ENCODE measurements at places on chromosomes 11 and 22. TPM values are rescaled to one million over a fixed set of nuclear protein-coding genes. Genes with fewer than 3 reads are reported as not detected.

DNA sequence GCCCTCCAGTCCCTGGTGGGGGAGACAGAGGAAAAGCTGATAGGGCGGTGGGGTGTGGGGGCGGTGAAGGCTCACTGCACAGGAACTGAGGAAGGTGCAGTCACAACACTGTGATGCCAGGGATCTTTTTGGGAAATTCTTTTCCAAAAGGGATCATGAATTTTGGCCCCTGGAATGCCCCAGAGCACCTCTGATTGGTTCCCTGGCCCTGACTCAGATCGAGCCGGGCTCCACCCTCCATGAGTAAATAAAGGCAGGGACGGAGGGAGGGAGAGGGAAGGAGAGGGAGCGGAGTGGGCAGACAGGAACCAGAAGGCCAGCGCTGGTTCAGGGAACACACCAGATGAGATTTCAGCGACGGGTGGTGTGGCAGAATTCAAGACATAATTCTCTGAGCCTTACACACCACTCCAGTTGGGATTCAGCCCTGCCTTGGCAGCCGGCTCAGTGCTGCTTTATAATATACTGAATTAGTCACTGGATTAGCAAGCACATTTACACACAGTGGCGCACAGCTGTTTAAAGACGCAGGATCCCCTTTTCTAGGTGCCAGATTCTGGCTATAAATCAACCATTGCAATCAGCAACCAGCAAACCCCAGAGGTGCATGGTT lies 80.3 kb downstream of the ETS1 start:
- peak; percentile 62 for DNase-seq

DNA sequence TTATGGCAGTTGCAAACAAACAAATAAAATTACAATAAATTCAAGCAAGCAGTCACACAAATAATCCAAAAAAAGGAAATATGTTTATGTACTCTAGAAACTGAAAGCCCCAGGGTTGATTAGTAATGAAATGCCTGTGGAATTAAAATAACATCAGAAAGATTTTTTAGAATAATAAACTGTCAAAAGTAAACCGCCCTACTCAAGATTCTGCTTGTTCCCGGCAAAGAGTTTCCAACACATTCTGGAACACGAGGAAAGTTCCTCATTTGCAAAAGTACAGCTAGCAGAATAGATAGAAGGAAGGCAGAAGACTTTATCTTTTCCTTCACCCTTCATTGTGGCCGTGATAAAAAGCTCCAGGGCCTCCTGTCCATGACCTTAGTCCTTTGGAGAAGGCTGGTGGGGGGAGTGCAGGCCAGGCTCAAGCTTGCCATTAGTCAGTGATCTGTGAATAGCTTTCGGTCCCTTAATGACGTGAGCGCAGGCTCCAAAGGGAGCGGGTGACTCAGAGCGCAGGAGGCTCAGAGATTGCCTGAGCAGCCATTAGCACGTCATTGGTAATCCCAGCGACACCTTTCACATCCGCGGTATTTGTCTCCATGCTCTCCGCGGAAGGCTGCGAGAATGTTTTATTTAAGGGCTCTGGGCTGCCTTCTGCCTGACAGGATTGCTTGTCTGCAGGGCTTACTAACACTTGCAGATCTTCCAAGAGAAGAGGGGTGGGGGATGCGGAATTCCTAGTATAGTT lies 458.3 kb downstream of the METTL15 start:
- peak; percentile 45 for DNase-seq

The ANO3 gene
- total RNA-seq, result not detected

DNA sequence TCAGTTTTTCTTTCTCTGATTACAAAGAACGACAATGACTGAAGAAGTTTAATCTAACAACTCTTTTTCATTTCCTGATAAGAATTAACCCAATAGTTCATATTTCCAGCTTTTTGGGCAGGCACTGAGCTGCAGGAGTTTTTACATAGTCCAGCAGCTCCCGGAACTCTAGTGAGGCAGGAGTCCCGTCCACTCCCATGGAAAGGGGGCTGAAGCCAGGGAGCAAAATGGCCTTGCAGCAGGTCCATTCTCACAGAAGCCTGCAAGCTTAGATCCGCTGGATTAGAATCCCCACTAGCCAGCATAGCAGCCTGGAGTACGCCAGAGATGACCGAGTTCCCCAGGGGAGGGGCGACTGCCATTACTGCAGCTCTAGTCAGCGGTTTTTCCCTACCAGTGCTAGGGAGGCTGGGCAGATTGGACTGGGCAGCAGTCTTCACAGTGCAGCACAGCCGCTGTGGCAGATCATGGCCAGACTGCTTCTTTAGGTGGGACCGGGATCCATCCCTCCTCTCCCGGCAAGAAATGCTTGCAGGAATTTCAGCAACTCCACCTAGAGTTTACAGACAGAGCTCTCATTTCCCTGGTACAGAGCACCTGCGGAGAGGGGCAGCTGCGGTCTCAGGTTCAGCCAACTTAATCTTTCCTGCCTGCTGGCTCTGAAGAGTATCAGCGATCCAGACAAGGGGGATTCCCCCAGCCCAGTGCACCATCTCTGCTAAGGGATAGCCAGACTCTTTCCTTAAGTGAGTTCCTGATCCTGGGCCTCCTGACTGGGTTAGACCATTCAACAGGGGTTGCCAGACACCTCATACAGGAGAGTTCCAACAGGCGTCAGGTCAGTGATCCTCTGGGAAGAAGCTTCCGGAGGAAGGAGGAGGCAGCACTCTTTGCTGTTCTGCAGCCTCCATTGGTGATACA lies 742 bp upstream of the CASP4 start:
- peak; percentile 67 for DNase-seq

The KRTAP5-10 gene
- not detected for total RNA-seq

Data from lung microvascular endothelial cell (primary cell).